ENCODE measurements at places on chromosomes 16 and 17. TPM values are rescaled to one million over a fixed set of nuclear protein-coding genes. Genes with fewer than 3 reads are reported as not detected.

The RPAIN gene
- total RNA-seq, result 35.3 TPM

The GFOD2 gene
- total RNA-seq, result 17.8 TPM

The ADAD2 gene
- not detected for total RNA-seq

The TPPP3 gene
- total RNA-seq, result 13.3 TPM

The FOXN1 gene
- 0.02 TPM for total RNA-seq

Measured in A549 treated with DMSO at 1 μM for 4 hours (cell line).